Osteocyte (in vitro differentiated cells): ENCODE measurements at places on chromosomes 6 and 20. TPM values are rescaled to one million over a fixed set of nuclear protein-coding genes. Genes with fewer than 3 reads are reported as not detected.
A peak's percentile ranks its signal among the peaks of the same experiment; 100 is the strongest.

DNA sequence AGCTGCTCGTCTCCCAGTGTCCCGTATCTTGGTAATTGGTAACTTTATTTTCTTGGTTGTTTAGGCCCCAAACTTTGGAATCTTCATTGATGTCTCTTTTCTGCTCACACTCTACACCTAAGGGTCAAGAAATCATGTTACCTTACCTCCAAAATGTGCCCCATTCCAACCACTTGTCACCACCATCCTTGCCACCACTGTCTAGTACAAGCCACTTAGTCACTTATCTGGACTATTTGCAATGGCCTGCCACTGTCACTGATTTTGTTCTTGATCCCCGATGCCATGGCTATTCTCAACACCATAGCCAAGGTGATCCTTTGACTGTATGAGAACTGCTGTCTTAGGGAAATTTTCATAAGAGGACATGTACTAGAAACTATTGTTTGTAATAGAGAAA is 46.0 kb upstream of the SLC22A16 start:
- no peak overlapping the region for H3K4me3 ChIP-seq
- H3K36me3 ChIP-seq, result no peaks in the 10 kb centered on the region
- no peaks in the 10 kb centered on the region for H3K4me1 ChIP-seq
- no peaks in the 10 kb centered on the region for H3K27me3 ChIP-seq
- H3K27ac ChIP-seq, result no peak overlapping the region

DNA sequence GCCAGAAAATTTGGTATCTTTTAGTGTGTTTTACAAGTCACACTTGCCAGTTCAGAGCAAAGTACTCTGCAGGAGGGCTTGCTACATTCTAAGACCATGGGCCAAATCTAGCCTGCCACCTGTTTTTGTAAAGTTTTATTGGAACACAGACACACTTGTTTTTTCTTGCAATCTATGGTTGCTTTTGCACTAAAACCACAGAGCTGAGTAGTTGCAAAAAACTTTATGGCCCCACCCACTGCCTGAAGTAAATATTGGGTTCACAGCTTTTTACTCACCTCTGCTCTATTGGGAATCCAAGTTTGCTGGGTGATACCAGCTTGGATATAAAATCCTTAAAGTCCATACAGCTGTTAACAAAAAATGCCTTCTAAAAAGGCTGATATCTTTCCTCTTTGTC is 109.0 kb downstream of the ZFP64 start:
- H3K4me1 ChIP-seq, result peaks cover 12% of the 10 kb centered on the region
- DNase-seq, result no peak
- no peak overlapping the region for H3K27ac ChIP-seq

GRCh38 chr6:111973927-111974639 is 79.8 kb upstream of the CCN6 start:
- H3K4me1 ChIP-seq, result peaks cover 29% of the 10 kb centered on the region
- H3K4me3 ChIP-seq, result no peak overlapping the region
- H3K27me3 ChIP-seq, result no peaks in the 10 kb centered on the region
- H3K36me3 ChIP-seq, result no peaks in the 10 kb centered on the region

DNA sequence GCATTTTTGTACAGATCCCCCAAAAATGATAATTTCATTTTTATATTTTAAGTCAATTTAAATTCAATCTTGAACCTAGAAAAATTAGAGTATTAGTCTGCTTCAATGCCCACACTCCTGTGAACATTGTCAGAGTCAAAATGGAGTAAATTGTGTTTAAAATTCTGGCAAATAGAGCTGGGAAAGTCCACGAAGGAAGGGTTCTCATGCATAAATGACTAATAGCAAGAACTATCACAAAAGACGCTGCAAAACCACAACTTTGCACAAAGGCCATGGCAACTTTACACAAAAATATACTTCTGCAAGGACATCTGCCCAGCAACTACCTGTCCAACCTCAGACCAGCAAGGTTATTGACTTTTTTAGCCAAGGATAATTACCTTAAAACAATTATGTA is 203.2 kb upstream of the SMLR1 start:
- DNase-seq, result no peak
- H3K4me3 ChIP-seq, result no peak overlapping the region
- peaks cover 31% of the 10 kb centered on the region for H3K4me1 ChIP-seq
- no peaks in the 10 kb centered on the region for H3K27me3 ChIP-seq
- no peaks in the 10 kb centered on the region for H3K36me3 ChIP-seq

ACSS2 gene
- total RNA-seq, result 28.2 and 31.1 TPM in 2 replicates

GRCh38 chr20:23146181-23146580 is 60.1 kb upstream of the CD93 start:
- no peak overlapping the region for H3K4me3 ChIP-seq
- H3K4me1 ChIP-seq, result peaks cover 70% of the 10 kb centered on the region
- no peak for DNase-seq
- no peaks in the 10 kb centered on the region for H3K36me3 ChIP-seq

ID4 gene
- total RNA-seq, result 42.5 and 46.8 TPM in 2 replicates

DNA sequence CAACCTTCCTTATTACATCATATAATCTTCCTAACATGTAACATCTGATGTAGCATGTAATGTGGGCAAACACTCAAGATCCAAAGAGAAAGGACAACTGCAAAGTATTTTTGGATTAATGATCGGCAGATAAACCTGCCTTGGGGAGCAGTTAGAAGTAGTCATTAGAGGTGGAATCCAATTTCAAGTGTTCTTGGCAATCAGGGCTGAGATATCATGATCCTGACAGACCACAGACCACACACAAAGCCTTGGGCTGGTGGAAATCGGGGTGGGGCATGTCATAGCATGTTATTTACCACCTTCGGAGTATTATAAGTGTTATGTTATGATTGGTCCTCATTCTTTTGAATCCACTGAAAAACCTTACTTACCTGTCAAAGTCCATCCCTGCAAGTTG is 16.3 kb downstream of the NCOA5 start:
- peaks cover 4% of the 10 kb centered on the region for H3K4me1 ChIP-seq
- H3K36me3 ChIP-seq, result peaks cover 32% of the 10 kb centered on the region
- no peak for DNase-seq
- H3K27me3 ChIP-seq, result no peaks in the 10 kb centered on the region
- H3K27ac ChIP-seq, result no peak overlapping the region

DNA sequence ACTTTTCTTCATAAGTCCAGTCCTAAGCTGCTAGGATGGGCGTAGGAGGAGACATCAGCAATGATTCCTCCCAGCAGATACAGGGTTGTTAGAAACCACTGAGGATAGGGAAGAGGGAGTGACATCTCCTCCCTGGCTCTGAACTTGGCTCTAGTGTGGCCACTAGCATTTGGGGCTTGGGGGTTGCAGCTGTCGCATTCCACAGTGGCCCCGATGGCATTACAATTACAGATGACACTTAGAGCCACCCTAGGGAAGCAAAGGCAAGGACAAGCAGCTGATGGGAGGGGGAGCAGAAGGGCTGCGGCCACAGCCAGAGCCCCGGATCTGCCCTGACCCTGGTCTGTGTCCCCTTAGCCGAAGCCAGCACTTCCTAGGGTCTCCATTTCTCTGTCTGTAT is 9.5 kb upstream of the CDKN1A start:
- H3K36me3 ChIP-seq, result no peaks in the 10 kb centered on the region
- no peak overlapping the region for H3K4me3 ChIP-seq
- H3K27ac ChIP-seq, result no peak overlapping the region
- no peaks in the 10 kb centered on the region for H3K27me3 ChIP-seq
- no peak for DNase-seq
- peaks cover 24% of the 10 kb centered on the region for H3K4me1 ChIP-seq

GRCh38 chr6:50145125-50145524 is 95.4 kb upstream of the DEFB112 start:
- no peak overlapping the region for H3K4me3 ChIP-seq
- H3K27me3 ChIP-seq, result peaks cover 7% of the 10 kb centered on the region
- H3K36me3 ChIP-seq, result no peaks in the 10 kb centered on the region
- no peak for DNase-seq
- H3K27ac ChIP-seq, result no peak overlapping the region

C20orf202 gene
- total RNA-seq, result not detected in 2 replicates

DNA sequence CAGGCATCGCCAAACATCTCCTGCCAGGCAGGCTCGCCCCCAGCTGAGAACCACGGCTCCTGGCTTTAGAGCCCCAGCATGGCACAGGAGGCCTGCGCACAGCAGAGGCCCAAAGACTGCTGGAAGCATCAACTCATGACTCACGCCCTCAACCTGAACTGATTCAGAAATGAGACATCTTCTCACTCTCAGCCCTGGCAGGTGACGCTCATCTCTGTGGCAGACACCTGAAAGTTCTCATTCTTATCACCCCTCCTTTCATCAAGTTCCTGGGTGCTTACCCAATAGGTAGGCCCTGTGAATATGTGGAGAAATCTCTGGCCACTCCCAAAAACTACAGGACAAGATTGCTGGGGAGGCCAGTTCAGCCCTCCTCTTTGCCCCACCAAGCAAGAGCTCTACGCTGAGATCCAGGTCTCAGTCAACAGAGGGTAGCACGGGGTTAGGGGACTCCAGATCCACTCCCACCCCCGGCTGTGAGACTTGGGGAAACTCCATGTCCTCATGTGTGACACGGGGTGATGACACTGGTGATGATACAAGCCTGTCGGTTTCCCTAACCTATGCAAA is 11.3 kb downstream of the NFATC2 start:
- H3K27ac ChIP-seq, result no peak overlapping the region
- no peak overlapping the region for H3K4me3 ChIP-seq
- H3K27me3 ChIP-seq, result no peaks in the 10 kb centered on the region
- no peaks in the 10 kb centered on the region for H3K36me3 ChIP-seq
- H3K4me1 ChIP-seq, result peaks cover 61% of the 10 kb centered on the region

- H3K36me3 ChIP-seq, result no peaks in the 10 kb centered on the region
- no peak for DNase-seq
- no peak overlapping the region for H3K27ac ChIP-seq
- H3K4me1 ChIP-seq, result no peaks in the 10 kb centered on the region
- H3K4me3 ChIP-seq, result no peak overlapping the region
Measured at GRCh38 chr6:33057222-33058150, 16.0 kb downstream of the HLA-DPA1 start.

GRCh38 chr6:43060034-43060754 is 763 bp downstream of the KLC4 start:
- peak overlapping the region; percentile 99 for H3K27ac ChIP-seq
- H3K4me3 ChIP-seq, result peak overlapping the region; percentile 95
- no peak for DNase-seq
- peaks cover 24% of the 10 kb centered on the region for H3K36me3 ChIP-seq
- peaks cover 31% of the 10 kb centered on the region for H3K4me1 ChIP-seq
- no peaks in the 10 kb centered on the region for H3K27me3 ChIP-seq

GRCh38 chr20:21326700-21327099 is 23.6 kb downstream of the XRN2 start:
- no peak for DNase-seq
- H3K36me3 ChIP-seq, result peaks cover 3% of the 10 kb centered on the region
- no peak overlapping the region for H3K27ac ChIP-seq
- no peaks in the 10 kb centered on the region for H3K27me3 ChIP-seq
- peaks cover 26% of the 10 kb centered on the region for H3K4me1 ChIP-seq
- no peak overlapping the region for H3K4me3 ChIP-seq

DNA sequence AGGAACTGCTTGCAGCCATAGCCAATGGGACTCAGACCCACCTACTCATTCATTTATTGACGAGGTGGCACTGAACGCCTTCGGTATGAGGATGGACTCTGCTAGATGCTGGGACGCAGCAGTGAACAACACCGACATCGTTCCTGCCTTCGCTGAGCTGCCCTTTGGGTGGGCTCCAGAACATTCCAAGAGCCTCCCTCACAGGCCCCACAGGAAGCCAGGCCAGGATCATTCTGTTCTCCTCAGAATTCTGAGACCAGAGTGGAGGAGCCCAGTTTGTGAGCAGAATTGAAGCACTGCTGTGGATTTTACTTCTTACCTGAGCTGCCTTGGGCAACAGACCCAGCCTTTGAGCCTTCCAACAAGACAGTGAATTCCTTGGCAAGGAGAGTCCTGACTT is 82.1 kb downstream of the KCNB1 start:
- no peaks in the 10 kb centered on the region for H3K27me3 ChIP-seq
- peak overlapping the region; percentile 91 for H3K27ac ChIP-seq
- peaks cover 54% of the 10 kb centered on the region for H3K4me1 ChIP-seq
- no peak for DNase-seq
- H3K36me3 ChIP-seq, result peaks cover 3% of the 10 kb centered on the region

DNA sequence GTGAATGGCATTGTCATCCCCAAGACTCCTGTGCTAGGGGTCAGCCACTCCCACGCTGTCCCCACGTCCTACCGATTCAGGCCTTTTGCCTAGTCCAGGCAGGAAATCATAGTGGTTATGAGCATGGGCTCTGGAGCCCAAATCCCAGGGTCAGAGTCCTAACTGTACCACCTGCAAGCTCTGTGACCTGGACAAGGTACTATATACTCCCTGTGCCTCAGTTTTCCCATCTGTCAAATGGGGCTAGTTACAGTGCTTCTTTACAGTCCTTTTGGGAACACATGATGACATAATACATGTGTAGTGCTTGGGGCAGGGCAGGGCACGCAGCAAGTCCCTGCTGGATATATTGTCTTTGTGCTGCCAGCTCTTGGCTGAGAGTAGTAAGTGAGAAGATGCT is 27.2 kb downstream of the EFCAB8 start:
- H3K27me3 ChIP-seq, result no peaks in the 10 kb centered on the region
- H3K27ac ChIP-seq, result no peak overlapping the region
- no peak overlapping the region for H3K4me3 ChIP-seq

- no peaks in the 10 kb centered on the region for H3K27me3 ChIP-seq
- peaks cover 18% of the 10 kb centered on the region for H3K36me3 ChIP-seq
- no peak overlapping the region for H3K4me3 ChIP-seq
- DNase-seq, result no peak
- peak overlapping the region; percentile 55 for H3K27ac ChIP-seq
Measured at GRCh38 chr20:32516583-32517517, 68.3 kb downstream of the NOL4L start.

SNAP91 gene
- total RNA-seq, result 0.11 TPM in 1 of 2 replicates, not detected in the other

CRISP3 gene
- not detected in 2 replicates for total RNA-seq

LGSN gene
- total RNA-seq, result 0.29 TPM in 1 of 2 replicates, not detected in the other

GRCh38 chr6:139925894-139926641 is 551.6 kb upstream of the CITED2 start:
- DNase-seq, result peak; percentile 84
- no peaks in the 10 kb centered on the region for H3K36me3 ChIP-seq
- no peak overlapping the region for H3K4me3 ChIP-seq
- H3K27ac ChIP-seq, result peak overlapping the region; percentile 89

DNA sequence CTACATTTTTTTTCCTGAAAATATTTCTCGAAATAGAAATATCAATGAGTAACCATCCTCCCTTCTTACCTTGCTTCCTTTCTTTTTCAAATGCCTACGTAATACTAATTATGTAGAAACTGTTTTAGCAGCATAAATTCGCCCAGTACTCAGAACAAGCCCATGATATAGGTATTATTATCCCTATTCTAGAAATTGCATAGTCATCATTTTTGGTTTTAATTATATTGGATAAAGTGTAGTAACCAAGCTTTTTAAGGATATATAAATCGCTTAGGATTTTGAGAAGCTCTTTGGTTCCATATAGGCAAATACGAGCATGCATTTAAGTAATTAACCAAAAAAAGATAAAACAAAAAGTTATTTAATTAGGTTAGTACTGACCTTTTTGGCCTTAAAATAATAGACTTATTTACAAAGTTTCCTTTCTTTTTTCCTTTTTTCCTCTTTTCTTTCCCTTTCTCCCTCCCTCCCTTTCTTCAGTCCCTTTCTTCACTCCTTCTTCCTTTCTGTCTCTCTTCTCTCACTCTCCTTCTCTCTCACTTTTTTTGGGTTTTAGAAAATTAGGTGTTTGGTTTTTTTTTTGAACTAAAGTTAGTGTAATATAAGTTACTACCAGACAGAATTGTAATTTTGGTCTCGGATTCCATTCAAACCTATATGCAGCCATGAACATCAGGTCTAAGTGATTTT is 457.7 kb downstream of the RFPL4B start:
- H3K4me3 ChIP-seq, result no peak overlapping the region
- H3K36me3 ChIP-seq, result peaks cover 4% of the 10 kb centered on the region
- H3K4me1 ChIP-seq, result peaks cover 51% of the 10 kb centered on the region
- no peak for DNase-seq
- no peak overlapping the region for H3K27ac ChIP-seq

- no peaks in the 10 kb centered on the region for H3K27me3 ChIP-seq
- peaks cover 32% of the 10 kb centered on the region for H3K4me1 ChIP-seq
- DNase-seq, result no peak
Measured at GRCh38 chr6:1821513-1822183, 211.9 kb downstream of the FOXC1 start.

GRCh38 chr6:9933677-9934076 is 481.2 kb downstream of the TFAP2A start:
- DNase-seq, result no peak
- no peaks in the 10 kb centered on the region for H3K27me3 ChIP-seq

PSORS1C1 gene
- 3.2 and 6.2 TPM in 2 replicates for total RNA-seq
